Stimulated activated CD4-positive, alpha-beta T cell treated with anti-CD3 and anti-CD28 coated beads, Interleukin-12 subunit alpha, Interleukin-12 subunit beta, amount 100 ng/mL, for 48 hours (primary cell): ENCODE measurements at places on chromosomes 12 and 14.

DNA sequence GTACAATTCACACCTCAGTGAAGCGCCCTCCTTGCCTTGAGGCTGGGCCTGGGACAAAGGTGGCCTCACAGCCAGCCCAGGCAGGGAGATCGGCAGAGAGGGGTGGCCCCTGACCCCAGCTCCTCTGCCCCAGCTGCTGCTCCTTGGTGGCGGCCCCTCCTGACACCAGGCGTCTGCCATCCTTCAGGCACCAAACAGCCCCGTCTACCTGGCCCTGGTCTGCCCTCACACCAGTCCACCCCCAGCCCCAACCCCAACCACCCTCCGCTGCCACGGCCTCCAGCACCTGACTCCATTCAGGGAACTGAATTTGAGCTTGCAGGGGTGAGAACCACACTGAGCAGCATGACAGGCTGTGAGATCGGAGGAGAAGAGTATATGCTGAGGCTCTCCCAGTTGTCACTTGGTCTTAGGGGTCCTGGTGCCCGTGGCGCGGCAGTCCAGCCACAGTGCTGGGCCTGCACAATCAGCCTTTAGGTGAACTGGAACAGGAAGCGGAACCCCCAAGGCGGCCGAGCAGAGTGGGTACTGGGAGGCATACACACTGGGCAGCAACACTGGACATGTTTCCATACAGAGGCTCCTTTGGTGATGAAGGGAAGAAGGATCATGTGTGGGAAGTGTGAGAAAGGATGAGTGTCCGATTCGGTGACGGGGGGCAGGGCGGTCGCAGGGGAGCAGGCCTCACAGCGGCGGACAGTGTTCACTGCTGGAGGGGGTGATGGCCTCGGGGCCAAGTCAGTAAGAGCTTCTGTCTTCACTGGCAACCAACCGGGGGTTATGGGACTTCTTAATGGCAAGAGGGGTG lies 18.7 kb downstream of the ZFYVE21 start:
- no peak for DNase-seq

GRCh38 chr14:73333031-73333430 lies 95.7 kb downstream of the PAPLN start:
- no peak for DNase-seq

DNA sequence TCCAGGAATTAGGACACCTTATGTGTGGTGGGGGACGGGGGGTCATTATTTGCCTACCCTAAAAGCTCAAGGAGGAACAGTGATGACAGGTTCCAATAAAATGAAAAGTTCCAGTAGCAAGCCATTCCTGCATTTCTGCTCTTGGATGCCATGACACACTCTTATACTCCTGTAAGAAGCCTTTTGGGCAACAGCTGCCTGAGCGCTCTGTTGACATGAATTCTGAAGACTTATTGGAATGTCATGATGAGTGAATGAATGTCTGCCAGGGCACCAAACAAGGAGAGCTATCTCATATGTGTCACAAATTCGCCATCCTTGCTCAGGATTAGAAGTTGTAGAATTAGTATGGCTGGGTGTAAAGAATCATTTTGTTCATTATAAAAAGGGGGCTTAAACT lies 36.3 kb downstream of the PTGER2 start:
- no peak for DNase-seq

GRCh38 chr14:101465795-101466448 lies 95.4 kb upstream of the DIO3 start:
- no peak for DNase-seq

DNA sequence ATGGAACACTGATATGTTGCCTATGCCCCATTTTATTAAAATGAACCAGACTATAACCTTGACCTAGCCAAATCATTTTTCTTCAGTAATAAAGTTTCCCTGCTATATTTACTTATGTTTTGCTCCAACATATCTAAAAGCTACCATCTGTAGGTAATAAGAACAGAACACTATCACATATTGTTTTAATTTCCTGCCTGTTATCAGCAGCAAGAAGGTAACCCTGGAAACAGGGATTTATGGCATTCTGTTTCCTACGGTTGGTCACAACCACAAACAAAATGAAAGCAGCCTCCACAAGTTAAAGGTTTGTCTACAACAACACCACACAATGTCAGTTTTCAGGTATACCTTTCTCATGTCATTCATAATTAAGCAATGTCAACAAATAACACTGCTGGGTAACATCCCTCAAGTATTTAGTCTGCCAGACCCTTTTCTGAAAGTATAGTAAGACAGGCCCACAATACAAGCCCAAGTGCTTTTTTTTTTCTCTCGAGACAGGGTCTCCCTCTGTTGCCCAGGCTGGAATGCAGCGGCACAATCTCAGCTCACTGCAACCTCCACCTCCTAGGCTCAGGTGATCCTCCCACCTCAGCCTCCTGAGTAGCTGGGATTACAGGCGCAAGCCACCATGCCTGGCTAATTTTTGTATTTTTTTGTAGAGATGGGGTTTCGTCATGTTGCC lies 25.5 kb downstream of the GCH1 start:
- DNase-seq: no peak

GRCh38 chr12:16347391-16348298 lies at the start of gene MGST1:
TSS of gene MGST1 (plus strand) at chr12:16347645. CDS start at chr12:16354253, 6,608 bp downstream.
- DNase-seq: no peak

- no peak for DNase-seq
These were observed 12.9 kb downstream of the ST8SIA1 start for GRCh38 chr12:22321638-22322037.

DNA sequence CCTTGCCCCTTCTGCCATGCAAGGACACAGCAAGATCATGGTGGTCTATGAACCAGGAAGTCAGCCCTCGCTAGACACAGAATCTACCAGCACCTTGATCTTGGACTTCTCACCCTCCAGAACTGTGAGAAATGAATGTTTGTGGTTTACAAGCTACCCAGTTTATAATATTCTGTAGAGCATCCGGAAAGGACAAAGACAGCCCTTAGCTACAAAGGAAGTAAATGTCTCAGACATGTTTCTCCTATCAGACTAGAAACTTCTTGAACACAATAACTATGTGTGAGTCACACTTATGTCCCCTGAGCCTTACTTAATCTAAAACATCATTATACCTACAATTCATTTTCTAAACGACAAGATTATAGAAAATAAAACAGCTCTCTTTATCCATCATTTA lies 176.7 kb downstream of the KLHL28 start:
- no peak for DNase-seq

DNA sequence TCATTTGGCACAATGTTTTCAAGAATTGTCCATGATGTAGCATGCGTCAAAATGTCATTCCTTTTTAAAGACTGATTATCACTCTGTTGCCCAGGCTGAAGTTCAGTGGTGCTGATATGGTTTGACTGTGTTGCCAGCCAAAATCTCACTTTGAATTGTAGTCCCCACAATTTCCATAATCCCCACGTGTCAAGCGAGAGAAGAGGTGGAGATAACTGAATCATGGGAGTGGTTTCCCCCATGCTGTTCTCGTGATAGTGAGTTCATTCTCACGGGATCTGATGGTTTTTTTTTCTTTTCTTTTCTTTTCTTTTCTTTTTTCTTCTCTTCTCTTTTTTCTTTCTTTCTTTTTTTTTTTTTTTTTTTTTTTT lies 21.8 kb upstream of the LRRK2 start:
- DNase-seq: no peak

DNA sequence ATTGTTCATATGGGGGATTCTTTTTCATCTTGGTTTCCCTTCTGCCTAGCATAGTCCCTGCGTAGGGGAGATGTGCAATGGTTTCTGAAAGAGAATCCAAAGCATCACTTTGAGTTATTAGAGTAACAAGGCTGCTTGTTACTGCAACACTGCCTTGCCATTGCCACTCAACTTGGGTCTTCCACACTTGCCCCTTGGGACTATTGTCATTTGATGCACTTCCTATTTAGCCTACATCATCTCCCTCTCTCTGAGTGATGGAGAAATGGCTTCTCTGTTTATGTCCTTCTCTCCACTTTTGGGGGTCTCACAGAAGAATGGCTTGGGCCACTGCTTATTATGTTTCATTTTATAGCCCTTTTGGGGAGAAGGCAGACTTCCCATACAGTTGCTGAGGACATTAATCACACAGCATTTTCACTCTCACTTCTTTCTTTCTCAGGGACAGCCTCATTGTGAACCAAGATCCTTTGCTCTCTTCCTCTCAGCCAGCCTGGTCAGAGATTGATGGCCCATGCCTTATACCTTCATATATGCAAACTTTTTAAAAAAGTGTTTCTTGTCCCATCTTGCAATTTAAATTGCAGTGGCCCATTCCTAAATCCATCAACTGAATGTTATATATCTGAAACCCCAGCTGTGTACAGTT lies 50.8 kb upstream of the POC1B start:
- DNase-seq: no peak

DNA sequence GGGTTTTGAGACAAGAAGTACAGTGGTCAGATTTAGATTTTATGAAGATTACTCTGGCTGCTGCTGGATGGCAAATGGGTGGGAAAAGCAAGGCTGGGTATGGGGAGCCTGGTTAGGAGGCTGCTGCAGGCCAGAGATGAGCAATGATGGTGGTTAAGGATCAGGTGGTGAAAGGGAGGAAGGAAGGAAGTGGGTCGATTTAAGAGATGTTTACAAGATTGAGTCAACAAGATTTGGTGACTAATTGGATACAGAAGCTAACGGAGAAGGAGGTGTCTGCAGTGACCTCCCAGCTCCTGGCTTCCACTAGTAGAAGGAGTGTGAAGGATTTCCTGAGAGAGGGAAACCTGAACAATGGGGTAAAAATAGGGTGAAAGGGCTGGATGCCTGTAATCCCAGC lies 18.7 kb downstream of the NOS1 start:
- DNase-seq: no peak

DNA sequence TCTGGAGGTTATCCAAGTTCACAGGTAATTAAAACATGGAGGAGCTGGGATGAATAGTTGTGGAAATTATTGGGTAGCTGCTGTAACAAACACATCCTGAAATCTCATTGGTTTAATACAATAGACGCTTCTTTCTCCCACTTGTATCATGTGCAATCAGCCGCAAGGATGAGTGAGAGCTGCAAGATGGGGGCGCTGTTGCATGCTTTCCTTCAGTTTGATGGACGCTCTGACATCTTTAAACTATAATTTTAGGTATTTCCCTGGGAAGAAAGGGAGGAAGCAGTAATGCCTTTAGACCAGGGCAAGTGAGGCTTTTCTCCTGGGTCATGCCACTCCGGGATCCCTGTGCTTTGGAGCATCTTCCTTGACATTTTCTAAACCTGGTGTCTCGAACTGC lies 178.7 kb downstream of the PAWR start:
- no peak for DNase-seq

- no peak for DNase-seq
These were observed 184.4 kb downstream of the SUDS3 start for GRCh38 chr12:118560733-118561132.

GRCh38 chr12:50246873-50247612 lies 36.3 kb downstream of the LIMA1 start:
- peak; percentile 34 for DNase-seq

DNA sequence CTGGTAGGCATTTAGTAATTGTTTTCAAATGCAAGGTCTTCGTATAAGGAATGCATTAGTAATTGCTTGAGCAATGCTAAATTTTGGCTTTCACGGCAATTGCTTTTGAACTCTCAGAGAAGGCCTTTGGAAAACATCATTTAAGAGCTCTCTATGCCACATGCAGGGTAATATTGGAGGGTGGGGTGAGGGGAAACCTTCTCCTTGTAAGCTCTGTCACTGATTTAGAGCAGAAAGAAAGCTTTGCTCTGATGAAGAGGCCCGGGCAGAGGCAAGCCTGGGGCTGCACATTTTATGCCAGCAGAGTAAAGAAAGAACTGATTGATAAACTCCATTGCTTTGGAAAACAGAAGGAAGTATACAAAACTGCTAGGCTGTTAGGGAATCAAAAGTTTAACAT lies 70.9 kb downstream of the TRIM9 start:
- no peak for DNase-seq

DNA sequence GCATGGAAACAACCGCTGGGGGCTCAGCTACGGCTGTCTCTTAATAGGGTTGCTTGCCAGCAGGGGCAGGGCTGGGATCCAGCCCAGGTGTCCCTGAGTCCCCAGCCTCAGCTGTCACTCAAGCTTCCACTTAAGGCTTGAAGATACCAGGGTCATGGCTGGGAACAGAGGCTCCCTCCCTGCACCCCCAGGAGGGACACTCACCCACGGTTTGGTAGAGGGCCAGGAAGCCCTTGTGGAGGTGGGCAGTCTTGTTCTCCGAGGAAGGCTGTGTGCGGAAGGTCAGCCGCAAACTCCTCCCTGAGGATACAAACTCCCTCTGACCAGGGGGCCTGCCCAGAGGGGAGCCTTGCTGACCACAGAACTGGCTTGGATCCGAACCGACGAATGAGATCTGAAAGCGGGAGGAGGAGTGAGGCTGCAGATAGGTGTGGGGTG lies 7.3 kb downstream of the C1RL start:
- no peak for DNase-seq

DNA sequence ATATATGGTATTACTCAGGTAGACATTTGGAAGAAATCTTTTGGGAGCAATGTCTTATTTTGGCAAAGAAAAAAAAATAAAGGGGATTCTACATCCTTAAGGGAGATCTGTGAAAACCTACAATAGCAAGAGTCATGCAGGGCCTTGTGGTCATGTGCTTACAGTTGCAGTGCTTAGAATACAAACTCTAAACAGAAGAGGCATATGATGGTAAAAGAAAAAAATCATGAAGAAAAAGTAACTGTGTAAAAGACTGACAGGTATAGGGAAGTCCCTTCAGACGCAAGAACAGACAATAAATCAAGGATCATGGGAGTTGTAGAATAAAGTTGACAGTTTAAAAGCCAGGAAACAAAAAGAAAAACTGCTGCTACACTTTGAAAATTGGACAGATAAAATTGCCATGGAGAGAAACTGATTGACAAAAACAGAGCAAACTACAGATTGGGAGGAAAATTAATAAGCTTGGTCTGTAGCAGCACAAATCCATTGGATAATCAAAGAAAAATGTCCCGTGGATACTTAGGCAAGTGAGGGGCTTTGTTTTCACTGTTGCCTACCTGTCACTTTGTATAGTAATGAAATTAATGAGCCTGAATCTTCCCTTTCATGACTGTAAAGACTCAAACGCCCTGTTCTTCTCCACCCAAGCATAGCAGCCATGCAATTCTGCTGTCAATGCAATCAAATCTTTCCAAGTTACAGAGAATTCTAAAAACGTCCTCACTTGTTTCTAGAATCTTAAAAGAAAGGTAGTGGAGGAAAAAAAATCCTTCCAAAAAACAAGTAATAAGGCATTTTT lies 402.0 kb downstream of the SYT1 start:
- no peak for DNase-seq

- no peak for DNase-seq
These were observed 99.0 kb downstream of the ESR2 start for GRCh38 chr14:64195199-64195598.

DNA sequence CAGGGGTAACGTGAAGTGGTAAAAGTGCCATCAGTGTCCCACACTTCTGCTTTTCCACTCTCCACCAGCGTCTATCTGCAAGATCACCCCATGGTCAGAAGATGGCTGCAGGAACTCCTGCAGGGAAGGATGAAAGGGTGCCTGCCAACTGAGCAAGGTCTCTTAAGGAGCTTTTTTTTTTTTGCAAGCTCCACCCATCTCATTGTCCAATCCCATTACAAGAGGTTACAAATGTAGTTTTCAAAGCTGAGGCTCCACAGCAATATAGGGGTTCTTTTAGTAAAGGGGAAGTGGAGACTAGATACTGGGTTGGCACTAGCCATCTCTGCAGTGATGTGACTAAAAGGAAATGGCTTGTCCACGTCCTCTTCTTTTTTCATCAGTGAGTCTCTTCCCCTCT lies 5.9 kb upstream of the BHLHE41 start:
- DNase-seq: no peak

GRCh38 chr14:91454155-91454554 lies 36.5 kb upstream of the CCDC88C start:
- DNase-seq: no peak
